Aorta (tissue), 5 donors: ENCODE measurements at places on chromosomes 11 and 22. TPM values are rescaled to one million over a fixed set of nuclear protein-coding genes. Genes with fewer than 3 reads are reported as not detected.

The KIF18A gene
- 1.0 TPM for total RNA-seq

DNA sequence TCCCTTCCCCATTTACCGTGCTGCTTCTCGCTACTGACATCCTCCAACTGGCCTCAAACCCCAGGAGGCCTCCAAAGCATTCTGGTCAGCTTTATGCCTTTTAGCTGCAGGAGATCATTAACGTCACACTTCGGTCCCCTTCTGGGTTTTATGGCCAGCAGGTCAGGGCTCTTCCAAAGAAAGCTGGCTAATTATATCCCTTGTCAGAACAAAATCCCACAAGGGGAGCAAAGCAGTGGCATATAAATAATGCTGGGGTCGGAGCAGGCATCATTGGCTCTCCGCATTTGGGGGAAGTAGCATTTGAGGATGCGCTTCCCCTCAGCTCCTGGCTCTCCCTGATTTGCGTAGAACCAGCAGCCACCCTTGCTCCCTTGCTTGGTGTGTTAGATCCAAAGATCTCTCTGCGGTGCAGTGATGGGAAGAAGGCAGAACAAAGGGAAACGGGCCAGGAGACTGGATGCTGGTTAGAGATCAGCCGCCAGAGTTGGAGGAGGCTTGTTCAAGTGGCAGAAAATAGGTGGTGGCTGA, 117.4 kb downstream of the DBX1 start:
- DNase-seq = no peak
- no peak overlapping the region for H3K4me3 ChIP-seq
- H3K36me3 ChIP-seq = peaks cover 9% of the 10 kb centered on the region
- peak overlapping the region; percentile 3 for H3K27ac ChIP-seq
- no peaks in the 10 kb centered on the region for H3K27me3 ChIP-seq

DNA sequence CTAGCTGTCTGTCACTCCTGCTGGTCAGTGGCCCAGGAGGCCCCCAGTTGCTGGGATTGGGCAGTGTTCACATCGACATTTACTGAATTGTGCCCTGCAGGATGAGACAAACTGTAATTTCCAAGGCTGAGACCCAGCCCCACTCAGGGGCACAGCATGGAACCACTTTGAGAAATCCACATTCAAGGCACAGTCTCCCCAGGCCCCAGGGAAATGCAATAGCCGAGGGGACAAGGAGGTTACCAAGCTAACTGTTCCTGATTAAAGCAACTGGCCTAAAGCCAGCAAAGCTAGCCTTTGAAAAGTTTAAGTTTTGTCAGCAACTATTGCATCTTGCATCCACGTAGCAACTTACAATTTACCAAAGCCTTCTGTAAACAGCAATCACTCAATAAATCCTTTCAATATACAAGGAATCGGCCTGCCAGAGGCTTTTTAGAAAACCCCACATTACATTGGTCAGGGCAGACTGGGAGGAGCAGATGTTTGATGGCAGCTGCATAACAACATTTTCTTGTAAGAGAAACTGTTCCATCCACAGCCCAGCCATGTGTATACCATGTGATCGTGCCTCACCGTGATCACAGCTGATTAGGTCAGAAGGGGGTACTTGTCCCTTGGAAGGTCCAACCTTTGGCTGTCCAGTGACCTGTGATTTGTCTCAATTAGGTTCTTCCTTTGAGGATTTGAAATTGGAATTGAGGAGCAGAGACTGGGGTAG, 103.9 kb downstream of the TENM4 start:
- no peak overlapping the region for H3K27ac ChIP-seq
- no peaks in the 10 kb centered on the region for H3K36me3 ChIP-seq
- H3K4me3 ChIP-seq = no peak overlapping the region
- H3K27me3 ChIP-seq = no peaks in the 10 kb centered on the region
- H3K4me1 ChIP-seq = no peaks in the 10 kb centered on the region

The SMIM35 gene
- total RNA-seq = 0.15 TPM

DNA sequence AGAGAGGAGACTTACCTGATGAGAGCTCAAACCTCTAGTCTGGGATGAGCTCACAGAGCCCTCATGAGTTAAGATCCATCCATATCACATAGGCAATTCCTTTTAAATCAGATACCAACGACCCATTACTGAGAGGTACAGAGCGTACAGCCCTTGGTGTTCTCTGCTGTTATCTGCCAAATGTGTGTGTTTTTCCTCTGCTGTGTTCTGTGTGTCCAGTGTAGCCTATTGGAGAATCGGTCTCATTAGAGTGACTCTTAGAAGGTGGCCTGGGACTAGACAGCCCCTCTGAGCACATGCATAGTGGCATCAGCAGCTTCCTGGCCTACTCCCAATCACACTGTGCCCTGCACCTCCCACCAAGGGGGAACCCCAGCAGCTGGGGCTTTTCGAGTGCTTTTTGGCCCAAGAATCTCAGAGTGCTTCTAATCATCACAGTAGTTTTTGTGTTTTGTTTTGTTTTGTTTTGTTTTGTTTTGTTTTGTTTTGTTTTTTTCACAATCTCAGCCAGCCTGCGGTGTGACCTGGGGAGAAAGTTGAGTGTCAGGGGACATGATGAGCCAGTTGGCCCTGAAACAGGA, 25.4 kb downstream of the TP53AIP1 start:
- no peaks in the 10 kb centered on the region for H3K4me1 ChIP-seq
- DNase-seq = peak; percentile 0
- no peaks in the 10 kb centered on the region for H3K36me3 ChIP-seq
- H3K27me3 ChIP-seq = no peaks in the 10 kb centered on the region
- H3K27ac ChIP-seq = no peak overlapping the region

GRCh38 chr11:65502555-65503367, 3.9 kb downstream of the MALAT1 start:
- peaks cover 2% of the 10 kb centered on the region for H3K4me1 ChIP-seq
- H3K27ac ChIP-seq = no peak overlapping the region
- peak; percentile 30 for DNase-seq
- peak overlapping the region; percentile 100 for H3K4me3 ChIP-seq
- H3K27me3 ChIP-seq = peaks cover 2% of the 10 kb centered on the region

- H3K4me1 ChIP-seq = no peaks in the 10 kb centered on the region
- no peak for DNase-seq
- H3K27me3 ChIP-seq = no peaks in the 10 kb centered on the region
- H3K27ac ChIP-seq = no peak overlapping the region
These were observed 36.2 kb upstream of the PAK1 start for GRCh38 chr11:77510095-77510494.

DNA sequence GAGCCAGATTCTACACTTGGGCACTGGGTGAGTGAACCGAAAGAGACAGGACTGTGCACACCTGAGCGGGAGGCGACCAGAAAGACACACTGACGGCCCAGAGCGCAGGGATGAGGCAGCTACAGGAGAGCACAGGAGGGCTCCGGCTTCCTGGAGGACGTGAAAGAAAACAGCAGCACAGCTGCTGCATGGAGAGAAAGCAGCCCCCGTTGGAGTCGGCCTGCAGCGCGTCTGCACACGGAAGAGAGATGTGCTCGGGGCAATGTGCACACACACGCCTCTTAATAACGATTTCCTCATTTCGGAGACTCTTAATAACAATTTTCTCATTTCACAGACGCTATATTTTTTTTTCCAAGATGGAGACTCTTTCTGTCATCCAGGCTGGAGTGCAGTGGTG, 160.4 kb downstream of the CTTN start:
- H3K36me3 ChIP-seq = no peaks in the 10 kb centered on the region
- H3K4me3 ChIP-seq = no peak overlapping the region
- no peaks in the 10 kb centered on the region for H3K27me3 ChIP-seq
- no peaks in the 10 kb centered on the region for H3K4me1 ChIP-seq
- H3K27ac ChIP-seq = no peak overlapping the region

The SPON1 gene
- 36.9 TPM for total RNA-seq

DNA sequence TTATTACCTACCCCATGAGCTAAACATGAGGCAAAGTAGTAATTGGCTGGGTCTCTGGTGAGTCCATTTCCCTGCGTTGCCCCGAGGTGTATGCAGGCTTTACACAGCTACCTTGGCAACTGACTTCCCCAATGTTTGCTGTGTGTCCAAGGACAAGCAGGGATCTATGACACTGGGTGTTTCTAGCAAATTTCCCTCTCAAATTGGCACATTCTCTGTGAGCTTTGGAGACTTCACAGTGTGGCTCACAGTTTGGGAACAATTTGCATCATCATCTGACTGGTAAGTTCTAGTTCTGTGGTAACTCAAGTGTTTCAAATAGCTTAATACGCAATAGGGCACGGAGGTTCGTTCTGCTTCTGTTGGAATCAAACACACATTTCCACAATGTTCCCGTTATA, 12.5 kb downstream of the NNMT start:
- peak overlapping the region; percentile 99 for H3K27ac ChIP-seq
- H3K27me3 ChIP-seq = no peaks in the 10 kb centered on the region
- DNase-seq = peak; percentile 60
- H3K36me3 ChIP-seq = peaks cover 8% of the 10 kb centered on the region
- H3K4me1 ChIP-seq = peaks cover 12% of the 10 kb centered on the region

- no peak overlapping the region for H3K4me3 ChIP-seq
- no peak overlapping the region for H3K27ac ChIP-seq
- H3K27me3 ChIP-seq = no peaks in the 10 kb centered on the region
- no peaks in the 10 kb centered on the region for H3K4me1 ChIP-seq
- no peak for DNase-seq
These were observed 39.8 kb downstream of the AMPD3 start for GRCh38 chr11:10494636-10495463.

The RASSF10 gene
- 0.26 TPM for total RNA-seq

DNA sequence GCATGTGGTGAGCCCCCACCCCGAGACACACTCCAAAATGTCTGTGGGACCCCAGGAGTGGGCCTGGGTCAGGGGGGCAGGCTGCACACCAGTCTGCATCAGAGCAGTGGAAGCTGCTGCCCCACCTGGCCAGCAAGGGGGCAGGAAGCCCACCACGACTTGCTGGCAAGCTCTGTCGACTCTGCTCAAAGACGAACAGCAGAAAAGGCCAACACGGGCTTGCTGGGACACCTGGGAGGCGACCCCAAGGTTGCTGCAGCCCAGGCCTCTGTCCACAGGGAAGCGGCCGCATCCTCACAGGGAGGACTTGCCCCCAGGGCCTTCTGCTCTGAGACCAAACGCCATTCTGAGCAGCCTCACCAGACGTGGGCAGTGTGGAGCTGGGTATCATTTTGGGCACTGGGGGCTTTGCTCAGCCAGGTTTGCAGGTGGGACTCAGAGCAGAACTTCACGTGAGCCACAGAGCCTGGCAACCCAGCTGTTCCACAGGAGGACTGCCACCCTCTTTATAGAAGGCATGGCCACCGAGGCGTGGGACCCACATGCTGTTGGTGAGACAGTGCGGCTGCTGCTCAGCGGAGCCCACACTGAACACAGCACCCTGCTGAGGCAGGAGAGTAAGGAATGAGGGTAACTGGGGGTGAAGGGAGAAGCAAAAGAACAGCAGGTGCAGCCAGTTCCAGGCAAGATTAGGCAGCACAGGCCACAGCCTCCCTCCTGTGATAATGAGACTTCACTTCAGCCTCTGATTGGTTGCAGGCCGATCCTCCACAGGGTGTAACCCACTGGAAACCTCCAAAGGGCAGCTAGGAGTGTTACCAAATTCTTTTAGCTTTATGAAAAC, 11.0 kb downstream of the IL17REL start:
- no peaks in the 10 kb centered on the region for H3K27me3 ChIP-seq
- H3K4me1 ChIP-seq = no peaks in the 10 kb centered on the region
- H3K36me3 ChIP-seq = no peaks in the 10 kb centered on the region
- peak; percentile 70 for DNase-seq
- no peak overlapping the region for H3K4me3 ChIP-seq
- no peak overlapping the region for H3K27ac ChIP-seq

- H3K27me3 ChIP-seq = no peaks in the 10 kb centered on the region
- no peak for DNase-seq
- no peaks in the 10 kb centered on the region for H3K4me1 ChIP-seq
- no peak overlapping the region for H3K27ac ChIP-seq
These were observed 189.8 kb upstream of the PITPNB start for GRCh38 chr22:28108851-28109250.
